ENCODE measurements at places on chromosomes 13 and 19.

- no peak for DNase-seq
Observed at GRCh38 chr19:58548859-58549663, 5.2 kb downstream of the TRIM28 start.

DNA sequence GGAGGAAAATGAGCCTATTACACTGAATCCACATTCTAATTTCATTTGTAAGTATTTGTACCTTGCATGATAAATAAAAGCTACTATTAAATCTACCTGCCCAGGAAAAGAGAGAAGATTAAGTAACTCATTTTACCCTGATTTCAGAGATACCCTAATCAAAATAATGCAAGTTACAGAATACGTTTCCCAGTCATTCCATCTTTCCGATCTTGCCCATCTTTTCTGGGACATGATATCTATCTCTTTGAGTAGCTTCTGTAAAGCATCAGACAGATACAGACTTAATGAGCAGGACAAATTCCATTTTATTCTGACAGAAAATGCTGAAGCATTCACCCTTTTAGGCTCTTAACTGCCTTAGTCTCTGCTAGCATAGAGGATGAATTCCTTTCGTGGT is 56.6 kb downstream of the SPRY2 start:
- DNase-seq, result no peak

DNA sequence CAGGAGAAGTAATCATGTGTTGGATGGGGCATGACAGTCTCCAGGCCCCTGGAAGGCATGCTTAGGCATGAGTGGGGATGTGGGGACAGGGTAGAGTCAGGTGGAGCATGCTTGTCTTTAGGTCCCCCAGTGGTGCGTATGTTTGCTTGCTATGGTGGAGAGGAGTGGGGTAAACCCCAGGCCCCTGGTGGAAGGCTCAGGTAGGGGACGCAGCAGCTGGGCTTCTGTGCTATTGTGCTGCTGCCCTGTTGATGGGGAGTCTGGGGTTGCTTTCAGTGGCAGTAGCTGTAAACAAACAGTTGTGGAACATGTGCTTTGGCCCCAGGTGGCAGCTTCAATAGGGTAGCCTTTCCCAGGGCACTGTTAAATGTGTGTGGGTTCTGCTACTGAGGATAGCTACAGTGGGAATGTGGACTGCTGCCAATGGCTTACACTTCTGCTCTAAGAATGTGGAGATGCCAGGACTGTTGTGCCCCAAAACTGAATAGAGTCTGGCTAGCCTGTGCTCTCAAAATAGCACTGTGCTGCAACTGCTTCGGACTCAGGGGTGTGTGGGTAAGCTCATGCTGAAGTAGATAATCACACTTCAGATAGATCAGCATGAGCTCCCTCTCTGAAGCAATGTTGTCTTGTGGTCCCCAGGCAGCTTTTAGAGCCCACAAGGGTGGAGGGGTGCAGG is 1257.3 kb downstream of the DIAPH3 start:
- no peak for DNase-seq

GRCh38 chr19:11949201-11949600 is 15.6 kb upstream of the ZNF763 start:
- no peak for DNase-seq

GRCh38 chr13:25180775-25181537 is 8.9 kb upstream of the AMER2 start:
- no peak for DNase-seq

- no peak for DNase-seq
Observed at GRCh38 chr13:65943024-65943423, 1287.1 kb downstream of the PCDH9 start.

DNA sequence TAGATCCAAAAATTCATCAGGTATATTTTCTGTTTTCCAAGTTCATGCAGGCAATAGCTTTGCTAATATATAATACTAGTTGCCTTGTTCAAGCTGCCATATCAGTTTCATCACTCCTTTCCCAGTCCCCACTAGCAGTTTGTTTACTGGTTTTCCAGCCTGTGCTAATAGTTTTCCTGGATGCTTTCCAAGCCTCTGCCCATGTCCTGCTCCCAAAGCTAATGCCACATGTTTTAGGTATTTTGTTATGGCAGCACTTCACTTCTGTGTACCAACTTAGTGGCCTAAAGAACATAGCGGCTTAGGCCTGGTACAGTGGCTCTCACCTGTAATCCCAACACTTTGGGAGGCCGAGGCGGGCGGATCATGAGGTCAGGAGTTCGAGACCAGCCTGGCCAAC is 28.1 kb upstream of the ZNF527 start:
- DNase-seq, result no peak
